ENCODE measurements at places on chromosomes 2 and 18. TPM values are rescaled to one million over a fixed set of nuclear protein-coding genes. Genes with fewer than 3 reads are reported as not detected.

METTL4 gene
- 6.8 TPM for total RNA-seq

GRCh38 chr2:151644580-151644979 is 89.7 kb downstream of the NEB start:
- H3K36me3 ChIP-seq: no peaks in the 10 kb centered on the region
- H3K4me1 ChIP-seq: peaks cover 22% of the 10 kb centered on the region
- no peaks in the 10 kb centered on the region for H3K27me3 ChIP-seq
- no peak overlapping the region for H3K27ac ChIP-seq
- no peak overlapping the region for H3K4me3 ChIP-seq

SAG gene
- total RNA-seq: not detected

AFF3 gene
- total RNA-seq: not detected

TMEFF2 gene
- not detected for total RNA-seq

Data from HepG2 (cell line).